HT1080 (cell line): ENCODE measurements at places on chromosomes 6 and 20.
A peak's percentile ranks its signal among the peaks of the same experiment; 100 is the strongest.

- no peak for DNase-seq
Measured at GRCh38 chr6:8059129-8059528, 5.1 kb downstream of the BLOC1S5 start.

DNA sequence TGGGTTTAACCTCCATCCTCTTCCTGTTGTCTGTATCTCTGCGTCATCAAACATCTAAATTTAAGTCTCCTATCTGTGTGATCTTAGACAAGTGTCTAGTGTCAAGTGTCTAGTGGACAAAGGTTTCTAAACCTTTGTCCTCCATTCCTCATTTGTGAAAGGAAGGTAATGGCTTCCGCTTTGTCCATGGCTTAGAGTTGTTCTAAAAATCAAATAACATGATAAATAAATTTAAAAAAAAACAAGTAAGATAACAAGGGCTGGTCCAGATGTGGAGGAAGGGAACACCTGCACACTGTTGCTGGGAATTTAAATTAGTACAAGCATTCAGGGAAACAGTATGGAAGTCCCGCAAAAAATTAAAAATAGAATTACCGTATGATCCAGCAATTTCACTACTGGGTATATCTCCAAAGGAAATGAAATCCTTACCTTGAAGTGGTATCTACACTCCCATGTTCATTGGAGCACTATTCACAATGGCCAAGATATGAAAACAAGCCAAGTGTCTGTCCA lies 17.6 kb upstream of the SERPINB1 start:
- no peak for DNase-seq

DNA sequence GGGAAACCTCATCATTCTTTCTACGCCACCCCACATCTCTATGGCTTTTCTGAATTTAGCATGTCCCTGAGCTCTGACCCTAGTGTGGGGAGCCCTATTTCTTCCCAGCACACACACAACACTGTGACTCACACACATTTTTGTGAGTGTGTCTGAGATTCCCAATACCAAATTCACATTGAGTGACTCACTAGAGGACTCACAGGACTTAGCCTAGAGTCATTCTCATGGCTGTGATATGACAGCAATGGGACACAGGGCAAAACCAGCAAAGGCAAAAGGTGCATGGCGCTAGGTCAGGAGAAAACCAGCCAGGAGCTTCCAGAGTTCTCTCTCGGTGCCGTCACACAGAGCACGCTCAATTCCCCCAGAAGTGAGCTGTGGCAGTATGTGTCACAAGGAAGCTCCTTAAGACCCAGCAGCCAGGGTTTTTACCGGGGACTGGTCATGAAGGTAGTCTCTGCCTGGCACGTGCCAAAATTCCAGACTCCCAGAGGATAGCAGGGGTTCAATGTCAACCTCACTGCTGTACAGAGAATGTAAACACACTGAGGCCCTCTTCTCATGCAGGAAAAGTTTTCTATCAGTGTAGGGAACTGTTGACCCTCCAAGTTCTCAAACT lies 6.2 kb downstream of the CSTL1 start:
- DNase-seq, result peak; percentile 83

- peak; percentile 62 for DNase-seq
Measured at GRCh38 chr6:43477235-43478007, at the start of gene TJAP1. Gene TJAP1 (plus strand): TSS chr6:43477570. CDS start chr6:43499002, 21,432 bp downstream.

GRCh38 chr6:67883500-67884366 lies 751.3 kb upstream of the ADGRB3 start:
- no peak for DNase-seq

DNA sequence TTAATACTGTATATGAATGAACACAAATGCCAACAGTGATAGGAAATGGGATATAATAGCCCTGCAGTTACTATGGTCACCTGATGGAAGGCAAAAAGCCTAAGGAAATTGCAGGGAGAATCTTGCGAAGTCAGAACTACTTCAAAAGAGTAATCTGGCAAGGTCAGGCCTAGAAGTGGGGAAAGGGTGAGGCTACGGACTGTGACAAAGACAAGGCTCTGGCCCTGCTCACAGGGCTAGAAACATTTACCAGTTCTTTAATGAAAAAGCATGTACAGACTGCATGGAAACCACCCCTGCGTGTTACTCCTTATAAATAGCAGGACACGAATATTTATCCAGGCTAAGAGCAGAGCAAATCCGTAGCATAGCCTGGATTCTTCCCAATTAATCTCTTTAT lies 52.5 kb upstream of the HECA start:
- no peak for DNase-seq

DNA sequence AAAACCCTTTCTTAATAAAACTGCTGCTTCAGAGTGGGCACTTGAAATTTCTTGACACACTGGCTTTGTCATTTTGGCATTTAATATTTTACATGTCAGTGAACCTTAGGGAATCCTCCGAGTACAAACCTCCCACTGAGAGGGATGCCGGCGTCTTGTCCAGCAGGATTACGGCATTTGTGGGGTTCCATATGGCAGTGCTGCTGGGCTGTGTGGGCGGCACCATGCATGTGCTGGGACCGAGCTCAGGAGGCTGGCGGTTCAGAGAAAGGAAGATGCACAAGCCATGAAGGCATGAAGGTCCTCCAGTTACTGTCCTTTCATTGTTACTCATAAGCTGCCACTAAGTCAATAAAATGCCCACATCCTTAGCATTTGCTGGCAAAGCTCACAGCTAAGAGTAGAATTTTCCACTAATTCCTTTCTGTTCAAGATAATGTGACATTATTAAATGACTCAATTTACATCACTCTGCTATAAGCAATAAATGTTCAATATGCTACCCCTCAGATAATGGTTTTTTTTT lies 61.4 kb downstream of the LY86 start:
- DNase-seq, result no peak

DNA sequence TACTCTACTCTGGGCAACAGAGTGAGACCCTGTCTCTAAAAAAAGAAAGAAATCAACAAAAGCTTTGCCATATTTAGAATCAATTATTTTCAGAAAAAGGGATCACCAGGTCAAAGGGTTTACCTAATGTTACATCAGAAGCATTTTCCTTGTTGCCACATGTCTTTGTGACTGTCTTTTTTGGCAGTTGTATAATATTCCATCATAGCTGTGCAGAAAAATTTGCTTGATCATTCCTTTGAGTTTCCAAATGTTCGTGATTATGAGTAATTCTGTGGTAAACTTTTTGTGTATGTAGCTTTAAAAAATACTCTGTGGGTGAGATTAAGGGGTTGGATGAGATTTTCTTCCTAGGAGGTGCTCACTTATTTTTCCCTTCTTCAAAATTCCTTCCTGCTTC lies 26.4 kb downstream of the PNPLA1 start:
- no peak for DNase-seq

- DNase-seq, result peak; percentile 98
Measured at GRCh38 chr6:12324099-12324498, 33.9 kb downstream of the EDN1 start.

- DNase-seq, result no peak
Measured at GRCh38 chr6:46014511-46015118, 1.0 kb downstream of the CLIC5 start.

- DNase-seq, result no peak
Measured at GRCh38 chr6:79782792-79783580, 151.9 kb downstream of the SH3BGRL2 start.

DNA sequence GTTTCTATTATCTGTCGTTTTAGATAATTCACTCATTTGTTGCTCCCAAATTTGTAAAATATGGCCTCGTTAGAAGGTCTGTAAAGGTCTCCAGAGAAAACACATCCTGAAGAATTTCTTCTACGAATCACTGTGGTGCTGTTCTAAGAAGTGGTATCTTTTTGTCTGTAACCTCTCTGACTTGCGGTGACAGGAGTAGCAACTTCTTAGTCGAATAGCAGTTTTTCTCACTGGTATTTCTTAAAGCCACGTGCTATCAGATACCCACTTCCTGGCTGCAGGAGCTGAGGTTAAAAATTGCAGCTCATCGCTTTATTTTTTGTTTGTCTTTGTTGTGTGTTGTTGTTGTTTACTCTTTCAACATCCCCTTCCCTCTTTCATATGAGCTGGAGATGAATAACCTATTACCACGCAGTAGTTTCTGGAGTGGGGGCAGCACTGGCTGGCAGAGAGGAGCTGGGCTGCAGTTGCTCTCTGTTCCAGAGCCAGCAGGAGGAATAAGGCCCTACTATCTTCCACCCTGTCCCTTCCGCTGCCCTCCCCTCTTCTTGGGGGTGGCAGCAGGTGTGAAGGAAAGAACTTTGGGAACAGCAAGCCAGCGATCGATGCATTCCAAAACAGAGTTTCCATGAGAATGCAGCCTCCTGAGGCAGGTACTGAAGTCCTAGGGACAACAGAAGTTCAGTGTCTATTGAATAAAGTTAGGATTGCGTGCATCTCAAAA lies 64.7 kb downstream of the C6orf118 start:
- no peak for DNase-seq

DNA sequence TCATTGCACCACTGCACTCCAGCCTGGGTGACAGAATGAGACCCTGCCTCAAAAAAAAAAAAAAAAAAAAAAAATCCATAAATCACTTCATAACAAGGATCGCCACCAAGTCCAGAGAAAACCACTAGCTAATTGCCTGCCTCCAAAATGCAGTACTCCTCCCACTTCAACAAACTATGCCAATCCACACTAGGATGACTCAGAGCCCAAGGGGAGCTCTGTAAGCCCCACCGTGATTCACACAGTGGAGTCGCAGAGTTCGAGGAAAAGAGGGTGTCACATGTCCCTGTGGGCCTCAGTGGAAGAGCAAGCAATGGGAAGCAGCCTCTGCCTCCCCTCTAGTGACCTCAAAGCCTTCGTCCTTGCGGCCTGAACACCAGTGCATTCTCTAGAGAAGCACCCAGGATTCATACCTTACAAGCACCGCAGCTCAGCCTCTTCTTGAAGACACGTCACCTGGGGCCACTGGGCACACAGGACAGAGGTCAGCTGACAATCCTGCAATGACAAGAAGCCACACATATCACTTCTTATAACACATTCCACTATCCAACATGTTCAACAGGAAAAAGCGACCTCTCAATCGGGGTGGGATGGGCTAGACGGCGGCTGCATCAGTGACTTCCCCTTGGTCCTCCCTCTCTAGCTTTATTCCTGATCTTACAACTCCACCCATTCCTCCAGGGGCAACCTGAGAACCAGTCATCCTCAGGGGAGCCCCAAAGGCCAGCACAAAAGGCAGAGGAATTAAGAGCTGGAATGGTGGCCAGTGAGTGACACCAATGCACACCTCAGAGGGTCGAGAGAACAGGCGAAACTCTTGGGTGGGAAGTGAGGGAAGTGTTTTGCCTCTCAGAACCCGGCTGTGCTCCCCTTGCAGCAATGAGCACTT lies 8.9 kb downstream of the SNHG17 start:
- peak; percentile 92 for DNase-seq

GRCh38 chr6:143806282-143807102 lies 36.6 kb upstream of the LTV1 start:
- peak; percentile 74 for DNase-seq

- DNase-seq, result no peak
Measured at GRCh38 chr6:158770533-158771330, 48.4 kb downstream of the EZR start.

GRCh38 chr20:15200147-15200565 lies 862.7 kb upstream of the FLRT3 start:
- DNase-seq, result peak; percentile 73

DNA sequence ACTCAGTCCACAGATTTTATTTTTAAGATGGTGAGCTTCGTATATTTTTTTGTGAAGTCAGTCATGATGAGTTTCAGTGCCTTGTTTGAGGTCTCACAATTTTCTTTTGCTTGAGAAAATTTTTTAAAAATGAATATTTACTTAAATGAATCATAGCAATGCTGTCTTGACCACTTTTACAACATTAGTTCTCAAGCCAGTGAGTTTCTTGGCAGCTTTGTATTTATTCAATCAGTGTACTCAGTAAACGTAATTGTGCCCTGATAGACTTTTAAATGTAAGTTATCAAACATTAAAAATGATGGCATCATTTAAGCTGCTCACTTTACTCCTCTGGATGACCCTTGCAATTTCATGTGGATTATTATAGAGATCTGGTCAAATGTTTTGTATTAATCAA lies 261.4 kb downstream of the KHDC1L start:
- DNase-seq, result no peak

DNA sequence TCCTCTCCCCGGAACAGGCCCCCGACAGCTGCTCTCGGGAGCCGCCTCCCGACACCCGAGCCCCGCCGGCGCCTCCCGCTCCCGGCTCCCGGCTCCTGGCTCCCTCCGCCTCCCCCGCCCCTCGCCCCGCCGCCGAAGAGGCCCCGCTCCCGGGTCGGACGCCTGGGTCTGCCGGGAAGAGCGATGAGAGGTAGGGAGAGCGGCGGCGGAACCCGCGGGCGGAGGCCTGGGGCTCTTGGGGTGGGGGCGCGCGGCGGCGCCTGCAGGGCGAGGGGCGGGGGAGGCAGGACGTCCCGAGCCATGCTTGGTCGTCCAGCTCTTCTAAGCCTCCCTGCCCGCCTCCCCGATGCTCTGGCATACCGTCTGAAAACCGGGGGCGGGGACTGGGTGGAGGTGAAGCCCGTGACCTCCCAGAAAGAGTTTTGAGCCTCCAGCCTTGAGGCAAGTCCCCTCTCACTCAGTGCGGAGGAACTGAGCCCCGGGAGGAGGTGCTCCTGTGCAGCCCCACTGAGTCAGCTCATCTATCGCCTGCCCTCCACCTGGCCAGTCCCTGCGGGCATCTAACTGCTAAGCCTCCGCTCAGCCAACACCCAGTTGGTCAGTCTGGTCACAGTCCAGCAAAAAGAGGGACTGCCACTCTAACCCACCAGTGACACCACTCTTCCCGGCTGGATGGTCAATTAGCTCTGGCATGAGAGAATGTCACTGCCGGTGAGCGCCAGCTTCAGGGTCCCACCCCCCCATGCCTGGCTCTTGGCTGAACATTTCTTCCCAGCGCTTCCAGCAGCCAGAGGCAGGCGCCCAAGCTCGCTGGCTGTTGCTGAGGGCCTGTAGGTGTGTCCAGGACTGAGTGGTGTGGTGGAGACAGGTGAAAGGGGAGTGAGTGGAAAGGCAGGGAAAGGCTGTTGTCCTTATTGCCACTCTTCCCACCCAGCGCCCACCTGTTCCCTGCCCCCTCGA lies 482 bp downstream of the DDR1 start:
- DNase-seq, result peak; percentile 29

DNA sequence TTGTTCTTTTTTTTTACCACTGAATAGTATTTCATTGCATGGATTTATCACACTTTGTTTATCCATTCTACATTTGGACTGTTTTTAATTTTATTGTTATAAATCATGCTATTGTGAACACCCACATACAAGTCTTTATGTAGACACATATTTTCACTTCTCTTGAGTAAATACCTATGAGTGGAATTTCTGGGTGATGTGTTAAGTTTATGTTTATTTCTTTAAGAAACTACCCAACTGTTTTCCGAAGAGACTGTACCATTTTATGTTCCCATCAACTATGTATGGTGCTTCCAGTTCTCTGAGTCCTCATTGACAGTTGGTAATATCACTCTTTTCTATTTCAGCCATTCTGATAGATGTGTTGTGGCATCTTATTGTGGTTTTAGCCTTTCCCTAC lies 54.0 kb downstream of the RIN2 start:
- no peak for DNase-seq

DNA sequence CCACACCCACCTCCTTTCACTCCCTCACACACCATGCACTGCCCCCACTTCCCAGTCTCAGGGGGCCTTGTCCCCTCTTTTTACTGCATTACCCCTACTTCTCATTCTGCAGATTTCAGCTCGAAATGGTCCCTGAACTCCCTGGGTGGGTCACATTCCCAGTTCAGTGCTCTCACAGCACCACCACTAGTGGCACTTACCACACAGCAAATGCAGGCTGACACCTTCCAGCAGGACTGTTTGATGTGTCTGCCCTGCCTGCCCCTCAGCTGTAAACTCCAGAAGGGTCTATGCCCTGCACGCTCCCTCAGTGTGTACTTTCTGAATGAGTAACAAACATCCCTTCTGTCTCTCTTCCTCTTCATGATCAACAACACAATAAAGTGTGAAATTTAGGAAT lies 4.0 kb downstream of the DYNLT1 start:
- no peak for DNase-seq
